ENCODE measurements at places on chromosomes 2 and 18. TPM values are rescaled to one million over a fixed set of nuclear protein-coding genes. Genes with fewer than 3 reads are reported as not detected.

The CCL20 gene
- total RNA-seq, result 112 TPM

DNA sequence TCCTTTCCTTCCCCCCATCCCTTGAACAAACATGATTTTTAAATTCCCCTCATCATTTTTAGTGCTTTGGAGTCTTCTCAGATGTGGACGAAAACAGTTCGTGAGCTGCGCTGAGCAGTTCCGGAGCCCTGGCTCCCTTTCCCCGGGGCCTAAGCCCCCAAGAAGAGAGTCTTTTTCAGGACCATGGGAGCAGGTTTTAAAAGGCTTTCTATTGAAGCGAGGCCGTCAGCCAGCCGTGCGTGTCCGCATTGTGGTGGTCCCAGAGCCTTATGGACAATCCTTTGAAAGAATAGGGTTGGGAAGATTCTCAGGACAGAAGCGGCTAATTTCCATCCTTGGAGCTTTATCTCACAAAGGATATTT, 290.7 kb downstream of the SOX11 start:
- DNase-seq, result no peak

The PARD3B gene
- 21.1 TPM for total RNA-seq

The OBSL1 gene
- 72.4 TPM for total RNA-seq

GRCh38 chr2:143582046-143582747, 453.0 kb downstream of the ARHGAP15 start:
- no peak for DNase-seq

DNA sequence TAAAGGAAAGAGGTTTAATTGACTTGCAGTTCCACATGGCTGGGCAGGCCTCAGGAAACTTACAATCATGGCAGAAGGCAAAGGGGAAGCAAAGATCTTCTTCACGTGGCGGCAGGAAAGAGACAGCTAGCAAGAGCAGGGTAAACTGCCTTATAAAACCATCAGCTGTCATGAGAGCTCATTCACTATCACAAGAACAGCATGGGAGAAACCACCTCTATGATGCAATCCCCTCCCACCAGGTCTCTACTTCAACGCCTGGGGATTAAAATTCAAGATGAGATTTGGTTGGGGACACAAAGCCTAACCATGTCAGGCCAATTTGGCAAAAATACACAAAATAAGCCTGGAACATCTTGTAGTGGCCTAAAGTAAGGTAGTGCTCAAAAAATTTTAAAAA, 152.6 kb downstream of the COL6A3 start:
- DNase-seq, result no peak

- peak; percentile 46 for DNase-seq
These were observed 168.1 kb downstream of the AFF3 start for GRCh38 chr2:99974275-99974674.

DNA sequence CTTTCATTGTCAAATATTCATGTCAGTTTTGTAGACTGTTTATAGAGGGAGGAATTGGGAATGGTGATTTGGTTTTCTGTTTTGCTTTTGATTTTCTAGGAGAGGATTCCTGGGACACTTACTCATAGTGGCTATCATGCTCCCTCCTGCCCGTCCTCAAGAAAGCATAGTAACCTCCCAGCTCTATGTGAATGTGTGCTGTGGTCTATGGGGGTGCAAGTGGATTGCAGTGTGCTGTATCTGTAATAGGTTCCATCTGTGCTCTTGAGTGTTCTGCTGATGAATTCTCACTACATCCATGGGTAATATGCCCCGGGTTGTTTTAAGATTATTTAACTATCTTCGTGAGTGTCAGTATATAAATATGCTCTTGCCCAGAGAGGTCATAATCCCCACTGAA, 811.3 kb downstream of the CNTNAP5 start:
- DNase-seq, result no peak

The APLF gene
- total RNA-seq, result 5.0 TPM

DNA sequence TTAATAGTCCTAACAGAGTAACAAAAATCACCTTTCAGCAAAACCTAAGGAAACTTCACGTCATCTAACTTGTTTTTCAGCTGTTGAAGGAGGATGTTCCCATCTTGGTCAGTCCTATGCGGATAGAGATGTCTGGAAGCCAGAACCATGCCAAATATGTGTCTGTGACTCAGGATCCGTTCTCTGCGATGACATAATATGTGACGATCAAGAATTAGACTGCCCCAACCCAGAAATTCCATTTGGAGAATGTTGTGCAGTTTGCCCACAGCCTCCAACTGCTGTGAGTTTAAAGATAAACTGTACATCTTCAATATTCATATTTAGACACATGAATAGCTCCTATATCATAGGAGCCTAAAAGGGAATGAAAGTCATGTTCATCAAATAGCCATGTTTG, 10.5 kb downstream of the COL3A1 start:
- DNase-seq, result peak; percentile 60

The TCF4 gene
- total RNA-seq, result 65.2 TPM

- no peak for DNase-seq
These were observed 1.3 kb downstream of the HOXD10 start for GRCh38 chr2:176117823-176118371.

The COMMD1 gene
- total RNA-seq, result 30.5 TPM

- peak; percentile 34 for DNase-seq
These were observed 165.7 kb upstream of the SLC14A2 start for GRCh38 chr18:45449418-45450227.

GRCh38 chr2:47386551-47386950, 16.4 kb upstream of the MSH2 start:
- DNase-seq, result no peak

The SOWAHC gene
- total RNA-seq, result 26.2 TPM
